ENCODE measurements at places on chromosomes 7 and 10. TPM values are rescaled to one million over a fixed set of nuclear protein-coding genes. Genes with fewer than 3 reads are reported as not detected.

DNA sequence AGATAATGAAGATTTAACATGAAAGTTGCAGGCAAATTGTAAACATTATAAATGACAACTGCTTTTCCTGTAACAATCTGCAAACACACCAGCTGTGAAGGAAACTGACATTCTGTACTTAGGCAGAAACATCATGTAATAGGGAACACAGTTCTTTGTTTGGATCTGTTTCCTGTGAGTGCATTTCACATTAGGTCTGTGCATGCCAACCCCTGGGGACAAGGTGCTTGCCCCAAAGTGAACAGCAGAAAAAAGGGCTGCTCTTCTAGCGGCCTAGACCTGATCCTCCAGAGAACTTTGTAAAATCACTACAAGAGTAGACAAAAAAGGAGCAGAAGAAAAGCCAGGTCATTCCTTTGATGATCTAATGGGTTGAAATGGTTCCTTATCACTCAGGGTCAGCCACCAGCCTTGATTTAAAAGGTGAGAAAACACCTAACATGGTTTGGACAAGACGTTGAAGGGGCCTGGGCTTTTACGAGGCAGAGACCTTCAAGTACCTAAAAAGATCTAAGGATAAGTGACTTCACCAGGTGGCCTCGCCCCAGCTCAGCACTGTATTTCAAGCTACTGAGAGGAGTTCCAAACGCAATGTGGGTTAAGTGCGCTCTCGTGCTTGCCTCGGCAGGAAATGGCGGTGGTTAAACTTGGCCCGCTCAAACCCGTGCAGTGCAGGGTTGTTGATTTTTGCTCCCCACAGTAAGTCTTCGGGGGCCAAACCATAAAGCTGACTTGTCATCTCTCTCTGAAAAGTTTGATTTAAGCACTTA lies 249.7 kb downstream of the CREB5 start:
- DNase-seq, result no peak

DNA sequence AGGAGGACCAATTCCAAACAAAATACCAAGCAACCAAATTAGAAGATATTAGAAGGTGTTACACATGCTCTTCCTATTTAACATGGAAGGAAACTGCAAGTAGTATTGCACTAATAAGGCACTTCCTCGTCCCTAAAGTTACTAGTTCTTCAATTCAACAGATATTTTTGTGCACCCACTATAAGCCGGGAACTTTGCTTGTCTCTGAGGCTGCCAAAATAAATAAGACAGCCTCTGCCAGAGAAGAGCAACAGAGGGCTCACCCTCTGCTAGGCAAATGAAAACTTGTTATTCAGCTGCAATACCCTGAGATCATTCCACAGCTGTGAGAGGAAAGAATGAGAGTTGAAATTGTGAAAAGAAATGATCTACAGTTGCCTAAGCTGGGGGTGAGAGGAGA lies 37.4 kb upstream of the GSAP start:
- DNase-seq, result no peak

GRCh38 chr10:111080224-111080623 lies 3.4 kb downstream of the ADRA2A start:
- no peak for DNase-seq

DNA sequence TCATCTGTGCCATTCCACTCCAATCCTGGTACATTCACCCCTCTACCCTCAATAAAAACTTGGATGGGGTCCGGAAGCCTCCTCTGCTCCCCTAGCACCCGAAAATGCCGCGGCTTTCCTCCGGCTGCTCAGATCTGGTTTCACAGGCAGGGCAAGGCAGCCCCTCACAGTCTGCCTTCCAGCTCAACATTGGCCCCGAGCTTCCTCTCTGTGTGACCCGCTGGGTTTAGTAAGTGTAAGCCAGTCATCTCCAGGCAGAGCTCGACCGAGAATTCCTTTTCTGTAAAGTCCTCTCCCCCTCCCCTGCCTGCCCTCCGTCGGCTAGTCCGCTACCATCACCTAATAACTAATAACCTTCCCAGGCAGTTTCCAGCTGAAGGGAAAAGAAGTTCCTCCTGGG lies 3.4 kb downstream of the INHBA start:
- DNase-seq, result no peak

- DNase-seq, result no peak
These were observed 209.6 kb upstream of the VWC2 start for GRCh38 chr7:49563693-49564378.

Gene YKT6
- total RNA-seq, result 102 TPM

Measured in Caki2 (cell line).